Kidney (tissue), 22 donors: ENCODE measurements at places on chromosomes 3 and 15. TPM values are rescaled to one million over a fixed set of nuclear protein-coding genes. Genes with fewer than 3 reads are reported as not detected.

DNA sequence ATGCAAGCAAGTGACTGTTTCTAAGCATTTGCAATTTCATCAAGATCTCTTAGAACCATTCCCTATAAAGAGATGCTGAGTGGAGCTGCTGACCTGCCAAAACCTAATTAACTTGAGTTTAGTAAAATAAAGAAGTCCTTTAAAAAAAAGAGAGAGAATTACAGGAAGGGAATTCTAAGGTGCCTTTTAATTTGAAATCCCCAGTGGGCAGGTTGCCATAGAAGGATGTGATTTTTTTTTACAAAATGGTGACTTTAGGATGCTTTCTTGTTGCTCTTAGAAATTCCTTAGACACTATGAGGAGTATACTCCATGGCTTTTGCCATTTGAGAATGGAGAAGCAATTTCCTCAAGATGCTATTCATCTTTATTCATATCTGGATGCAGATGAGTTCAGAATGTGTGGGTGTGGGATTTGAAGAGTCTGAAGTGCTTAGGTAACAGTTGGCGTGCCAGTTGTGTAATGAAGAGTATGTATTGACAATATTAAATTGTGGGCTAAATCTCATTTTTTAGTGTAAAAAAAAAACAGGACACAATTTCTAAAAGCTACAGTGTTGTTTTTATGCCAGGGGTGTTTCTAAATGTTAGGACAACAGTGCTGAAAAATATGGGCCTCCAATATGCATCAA, 13.6 kb downstream of the LRRC3B start:
- H3K4me3 ChIP-seq = no peak overlapping the region
- H3K4me1 ChIP-seq = no peaks in the 10 kb centered on the region
- no peaks in the 10 kb centered on the region for H3K36me3 ChIP-seq
- no peak overlapping the region for H3K27ac ChIP-seq
- no peaks in the 10 kb centered on the region for H3K27me3 ChIP-seq

HCLS1 gene
- polyA plus RNA-seq = 11.7 TPM

GRCh38 chr15:49916998-49917397, 202.0 kb downstream of the ATP8B4 start:
- no peaks in the 10 kb centered on the region for H3K27me3 ChIP-seq
- H3K4me1 ChIP-seq = no peaks in the 10 kb centered on the region
- no peak for DNase-seq
- H3K27ac ChIP-seq = no peak overlapping the region

C2CD4A gene
- polyA plus RNA-seq = 0.17 TPM
